ENCODE measurements at places on chromosomes 3 and 15.
A peak's percentile ranks its signal among the peaks of the same experiment; 100 is the strongest.

GRCh38 chr3:5188419-5189221, 1.1 kb downstream of the EDEM1 start:
- no peak for DNase-seq

DNA sequence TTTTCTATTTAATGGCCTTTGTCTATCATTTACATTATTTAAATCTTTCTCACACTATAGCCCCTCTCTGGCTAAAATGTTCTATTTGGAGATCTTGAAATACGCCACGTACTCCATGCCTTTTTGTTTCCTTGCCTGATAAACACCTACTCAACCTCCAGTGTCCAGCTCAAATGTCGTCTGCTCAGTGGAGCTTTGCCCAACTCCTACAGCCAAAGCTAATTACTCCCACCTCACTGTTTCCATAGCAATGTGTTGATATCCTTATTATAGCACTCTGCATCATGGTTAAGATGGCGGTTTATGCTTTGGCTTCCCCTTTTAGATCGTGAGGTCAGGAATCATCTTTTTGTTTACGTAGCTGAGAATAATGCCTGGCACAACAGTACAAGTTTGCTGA, 55.9 kb downstream of the NGLY1 start:
- DNase-seq = no peak

- DNase-seq = no peak
Measured at GRCh38 chr15:57665939-57666338, 40.6 kb upstream of the POLR2M start.

DNA sequence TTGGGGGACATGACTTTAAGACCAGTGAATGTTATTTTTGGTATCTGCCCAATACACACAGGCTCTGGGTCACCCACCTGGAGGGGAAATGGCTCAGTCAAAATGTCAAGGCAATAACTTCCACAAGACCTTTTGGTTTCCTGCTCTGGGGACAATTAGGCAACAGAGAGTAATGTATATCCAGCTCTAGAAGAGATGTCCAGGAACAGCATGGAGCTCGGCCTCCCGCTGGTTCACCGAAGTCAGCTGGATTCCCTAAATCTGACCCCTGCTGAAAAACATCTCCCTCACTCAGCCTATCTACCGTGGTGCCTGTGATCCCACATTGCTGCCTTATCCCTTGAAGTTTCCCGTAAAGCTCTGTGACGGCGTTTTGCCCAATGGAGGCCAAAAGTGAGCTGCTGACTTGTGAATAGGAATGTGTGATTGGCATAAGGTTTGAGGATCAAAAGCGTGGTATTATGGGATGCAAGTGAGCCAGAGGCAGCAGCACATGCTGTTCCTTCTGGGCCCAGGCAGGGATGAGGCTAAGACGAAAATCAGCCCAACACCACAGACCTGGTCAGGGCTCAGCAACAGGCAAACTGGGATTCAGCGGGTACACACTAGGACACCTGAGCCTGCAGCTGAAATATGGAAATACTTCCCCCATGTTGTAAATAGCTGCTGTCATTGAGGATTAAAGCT, 47.2 kb upstream of the SLC6A11 start:
- DNase-seq = no peak

- DNase-seq = no peak
Measured at GRCh38 chr15:55108448-55108847, 88.3 kb downstream of the RSL24D1 start.

- DNase-seq = no peak
Measured at GRCh38 chr3:120765830-120766493, 23.4 kb downstream of the GTF2E1 start.

GRCh38 chr3:50620820-50621219, 3.9 kb downstream of the MAPKAPK3 start:
- no peak for DNase-seq

GRCh38 chr15:55434989-55435825, 26.9 kb downstream of the PIERCE2 start:
- no peak for DNase-seq

GRCh38 chr15:72902245-72902918, 118.8 kb upstream of the ADPGK start:
- DNase-seq = peak; percentile 4

DNA sequence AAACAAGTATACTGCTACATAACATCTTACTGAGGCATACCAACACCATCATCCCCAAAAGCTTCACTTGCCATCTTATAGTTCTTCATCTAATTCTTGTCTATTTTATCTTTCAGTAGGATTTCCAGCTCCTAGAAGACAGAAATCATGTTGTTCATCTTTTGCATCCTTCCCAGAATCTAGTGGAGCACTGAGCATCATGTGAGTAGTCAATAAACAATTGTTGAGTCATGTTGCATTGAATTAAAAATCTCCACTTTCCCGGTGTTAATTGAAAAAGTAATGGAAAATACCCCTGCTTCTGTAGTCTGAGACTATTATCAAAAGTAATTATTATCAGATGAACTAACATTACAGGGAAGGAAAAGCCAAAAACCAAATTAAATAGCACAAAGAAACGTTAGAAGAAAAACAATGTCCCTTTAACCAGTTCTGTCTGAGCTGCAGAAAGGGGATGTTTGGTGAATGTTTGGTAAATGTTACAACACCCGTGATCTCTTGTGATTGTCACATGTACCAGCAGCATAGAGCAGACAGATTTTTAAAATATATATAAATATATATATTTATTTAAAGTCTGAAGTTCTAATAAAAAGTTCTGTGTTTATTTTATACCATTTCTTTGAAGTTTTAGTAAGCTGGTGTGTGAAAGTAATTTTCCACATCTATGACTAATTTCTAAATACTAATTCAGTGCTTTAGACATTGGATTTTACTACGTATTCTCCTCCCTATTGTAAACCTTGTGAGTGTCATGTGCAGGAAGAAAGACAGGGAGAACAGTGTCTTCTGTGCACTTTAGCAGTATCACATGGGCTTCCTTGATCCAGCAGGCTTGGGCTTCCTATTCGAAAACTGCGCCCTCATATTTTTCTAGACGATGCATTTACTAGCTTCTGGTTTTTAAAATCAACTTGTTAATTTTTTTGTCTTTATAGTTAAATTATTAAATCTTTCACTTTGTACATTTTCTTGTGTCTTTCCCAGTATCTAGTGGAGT, 85.6 kb downstream of the RAP2B start:
- DNase-seq = no peak

DNA sequence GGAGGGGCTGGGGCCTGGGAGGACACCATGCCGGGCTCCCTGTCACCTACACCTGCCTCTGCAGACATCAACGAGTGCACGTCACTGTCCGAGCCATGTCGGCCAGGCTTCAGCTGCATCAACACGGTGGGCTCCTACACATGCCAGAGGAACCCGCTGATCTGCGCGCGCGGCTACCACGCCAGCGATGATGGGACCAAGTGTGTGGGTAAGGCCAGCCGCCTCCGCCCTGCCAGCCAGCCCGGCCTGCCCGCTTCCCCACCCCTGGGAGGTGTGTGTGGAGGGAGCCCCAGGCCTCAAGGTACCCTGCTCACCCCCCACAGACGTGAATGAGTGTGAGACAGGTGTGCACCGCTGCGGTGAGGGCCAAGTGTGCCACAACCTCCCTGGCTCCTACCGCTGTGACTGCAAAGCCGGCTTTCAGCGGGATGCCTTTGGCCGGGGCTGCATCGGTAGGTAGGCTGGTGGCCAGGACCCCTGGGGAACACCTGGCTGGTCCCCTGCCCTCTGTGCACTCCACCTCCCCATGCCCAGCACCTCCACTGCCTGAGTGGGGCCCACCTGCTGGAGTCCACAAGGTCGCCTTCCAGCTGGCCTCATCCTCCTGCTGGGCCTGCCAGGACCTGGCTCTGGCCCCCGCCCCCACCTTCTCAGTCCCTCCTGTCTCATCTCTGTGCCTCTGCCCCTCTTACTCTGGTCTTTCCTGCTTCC, 80.1 kb downstream of the FBLN2 start:
- DNase-seq = no peak

DNA sequence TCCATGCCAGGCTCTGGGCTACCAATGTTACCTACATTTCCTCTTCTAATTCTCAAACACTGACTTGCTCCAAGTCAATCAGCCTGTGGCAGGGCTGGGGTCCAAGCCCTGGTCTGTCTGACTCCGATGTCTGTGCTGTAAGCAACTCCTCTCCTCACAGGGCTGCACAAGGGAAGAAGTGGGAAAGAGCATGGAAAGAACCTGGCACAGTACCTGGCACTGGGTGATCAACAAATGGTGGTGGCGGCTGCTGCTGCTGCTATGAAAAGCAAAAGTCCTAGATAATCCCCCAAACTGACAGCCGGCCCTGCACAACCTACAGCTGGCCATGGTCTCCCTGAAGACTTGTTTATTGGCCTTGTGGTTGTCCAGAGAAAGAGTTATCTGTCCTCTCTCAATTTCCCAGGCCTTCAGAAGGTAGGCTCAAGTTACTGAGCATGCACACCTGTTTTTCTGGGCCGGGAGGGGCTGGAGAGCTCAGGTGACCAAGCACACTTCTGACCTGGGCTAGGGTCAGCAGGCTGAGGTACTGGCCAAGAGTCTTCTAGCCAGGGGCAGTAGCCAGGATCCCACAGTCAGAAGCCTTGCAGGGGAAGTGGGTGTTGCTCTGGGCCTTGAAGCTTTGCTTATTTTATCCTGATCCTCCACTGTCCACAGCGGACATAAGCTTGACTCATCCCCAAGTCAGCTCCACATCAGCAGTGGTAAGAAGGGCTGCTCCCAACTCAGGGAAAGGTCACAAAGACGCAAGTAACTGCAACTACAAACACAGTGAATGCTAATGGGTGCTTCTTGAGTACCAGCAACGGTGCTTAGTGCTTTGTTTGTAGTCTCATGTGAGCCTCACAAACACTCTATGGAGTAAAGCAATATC, 35.3 kb upstream of the KY start:
- DNase-seq = no peak

GRCh38 chr3:113058188-113058587, 67.4 kb downstream of the GTPBP8 start:
- DNase-seq = no peak

GRCh38 chr15:45790325-45790943, 155.6 kb downstream of the SQOR start:
- no peak for DNase-seq

- DNase-seq = peak; percentile 58
Measured at GRCh38 chr3:72661115-72661457, 187.2 kb downstream of the SHQ1 start.

DNA sequence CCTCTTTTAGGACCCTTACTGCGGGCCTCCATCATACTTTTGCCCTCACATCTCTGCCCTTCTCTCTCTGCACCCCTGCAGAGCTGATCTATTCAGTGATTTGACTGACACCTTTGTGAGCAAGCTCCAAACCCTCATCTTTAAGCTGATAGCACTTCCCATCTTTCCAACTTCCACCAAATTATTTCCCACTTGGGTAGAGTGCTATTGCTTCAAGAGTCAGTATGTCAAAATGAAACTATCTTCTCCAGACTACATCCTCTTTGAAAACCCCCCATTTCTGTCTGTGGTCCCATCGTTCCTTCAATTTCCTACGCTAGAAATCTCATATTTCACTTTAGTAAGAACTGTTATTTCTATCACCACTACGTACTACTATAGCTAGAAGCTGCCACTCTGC, 19.7 kb downstream of the ZWILCH start:
- no peak for DNase-seq

GRCh38 chr3:72042397-72043203, 257.7 kb upstream of the PROK2 start:
- no peak for DNase-seq

GRCh38 chr3:130509008-130509407, 8.0 kb upstream of the COL6A6 start:
- no peak for DNase-seq

DNA sequence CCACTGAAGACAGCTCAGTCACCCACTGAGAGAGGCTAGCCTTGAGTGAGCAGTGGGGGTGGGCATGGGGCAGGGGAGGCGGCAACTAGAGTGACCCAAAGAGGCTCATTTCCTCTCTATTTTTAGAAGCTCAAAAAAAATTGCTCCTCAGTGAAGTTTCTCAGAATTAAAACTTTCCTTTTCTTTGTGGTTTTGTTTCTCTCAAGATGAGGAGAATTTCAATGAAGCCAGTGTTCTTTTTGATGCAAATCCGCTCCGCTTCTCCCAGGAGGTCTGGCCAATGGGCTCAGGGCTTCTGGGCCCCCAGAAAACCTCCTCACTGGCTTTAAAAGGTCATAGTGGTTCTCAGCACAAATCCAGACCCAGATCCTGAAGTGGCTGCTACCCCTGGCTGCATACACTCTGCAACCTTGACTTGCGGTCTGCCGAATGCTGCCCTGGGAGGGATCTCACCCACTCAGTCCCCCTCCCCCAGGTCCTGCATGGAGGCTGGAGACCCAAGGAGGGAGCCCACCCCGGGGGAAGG, at the start of gene ACSBG1:
TSS of gene ACSBG1 (minus strand) at position 51 of the 526 bp plus-strand sequence. CDS start 64 bp downstream, outside the sequence.
- DNase-seq = no peak

DNA sequence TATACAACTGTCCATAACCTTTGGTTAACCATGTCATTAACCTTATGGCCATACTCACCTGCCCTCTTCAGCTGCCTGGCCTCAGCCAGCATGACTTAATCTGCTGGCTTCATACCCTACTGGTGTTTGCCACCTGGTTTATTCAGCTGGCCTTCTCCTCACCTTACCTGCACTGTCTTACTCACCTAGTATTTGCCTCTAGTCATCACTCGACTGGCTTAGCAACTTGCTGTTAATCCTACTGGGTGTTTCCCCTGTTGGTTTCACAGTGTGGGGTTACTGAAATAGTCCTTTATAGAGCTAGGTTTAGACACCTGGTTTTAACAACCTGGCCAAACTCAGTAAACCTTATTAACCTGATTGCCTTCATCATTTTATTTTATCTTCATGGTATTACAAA, 96.4 kb downstream of the IL12A start:
- no peak for DNase-seq

DNA sequence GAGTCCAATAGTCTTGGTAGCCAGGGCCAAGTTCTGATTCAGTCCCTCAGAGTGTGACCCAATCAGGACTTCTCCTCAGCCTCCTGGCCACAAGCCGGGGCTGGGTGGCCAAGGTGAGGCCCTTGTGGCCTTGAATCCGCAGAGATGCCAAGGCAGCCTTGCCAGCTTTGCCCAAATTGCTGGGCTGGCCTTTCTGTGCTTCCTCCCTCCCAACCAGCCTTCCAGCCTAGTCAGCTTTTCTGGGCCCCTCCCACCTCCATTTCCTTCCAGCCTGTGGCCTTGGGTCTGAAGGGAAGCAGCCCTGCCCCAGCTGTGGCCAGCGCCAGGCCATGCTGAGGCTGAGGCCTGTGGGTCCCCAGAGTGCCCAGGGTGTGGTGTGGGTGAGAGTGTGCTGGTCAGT, 34.3 kb upstream of the ANKDD1A start:
- peak; percentile 54 for DNase-seq

DNA sequence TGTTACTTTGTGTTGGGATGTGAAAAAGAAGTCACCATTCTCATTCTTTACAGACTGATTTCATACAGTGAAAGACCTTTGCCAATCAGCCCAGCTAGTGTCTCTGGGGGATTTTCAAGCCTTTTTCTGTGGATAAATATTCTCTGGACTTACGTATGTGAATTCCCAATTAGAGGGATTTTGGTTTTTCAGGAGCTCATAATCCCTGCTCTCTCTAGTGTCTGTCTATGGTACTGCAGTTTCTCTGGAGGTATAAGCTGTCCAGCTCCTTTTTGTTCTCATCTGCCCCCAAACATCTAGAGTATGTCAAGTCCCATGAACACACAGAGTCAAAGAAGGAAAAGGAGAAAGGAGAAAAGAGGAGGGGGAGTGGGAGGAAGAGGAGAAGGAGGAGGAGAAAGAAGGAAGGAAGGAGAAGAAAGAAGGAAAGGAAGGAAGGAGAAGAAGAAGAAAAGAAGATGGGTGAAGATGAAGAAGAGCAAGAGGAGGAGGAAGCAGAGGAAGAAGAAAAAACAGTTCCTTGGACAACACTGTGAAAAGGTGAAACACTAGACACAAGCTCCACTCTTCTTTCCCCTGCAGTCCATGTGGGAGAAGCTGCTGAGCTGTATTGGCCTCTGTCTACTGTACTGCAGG, 218.6 kb downstream of the GREM1 start:
- no peak for DNase-seq
